Stimulated activated CD8-positive, alpha-beta memory T cell treated with anti-CD3 and anti-CD28 coated beads, Interleukin-7, amount 100 ng/mL, for 24 hours (primary cell): ENCODE measurements at places on chromosomes 16 and 17.
A peak's percentile ranks its signal among the peaks of the same experiment; 100 is the strongest.

- no peak for DNase-seq
Measured at GRCh38 chr16:6038941-6039645, 941.5 kb upstream of the EEF2KMT start.

DNA sequence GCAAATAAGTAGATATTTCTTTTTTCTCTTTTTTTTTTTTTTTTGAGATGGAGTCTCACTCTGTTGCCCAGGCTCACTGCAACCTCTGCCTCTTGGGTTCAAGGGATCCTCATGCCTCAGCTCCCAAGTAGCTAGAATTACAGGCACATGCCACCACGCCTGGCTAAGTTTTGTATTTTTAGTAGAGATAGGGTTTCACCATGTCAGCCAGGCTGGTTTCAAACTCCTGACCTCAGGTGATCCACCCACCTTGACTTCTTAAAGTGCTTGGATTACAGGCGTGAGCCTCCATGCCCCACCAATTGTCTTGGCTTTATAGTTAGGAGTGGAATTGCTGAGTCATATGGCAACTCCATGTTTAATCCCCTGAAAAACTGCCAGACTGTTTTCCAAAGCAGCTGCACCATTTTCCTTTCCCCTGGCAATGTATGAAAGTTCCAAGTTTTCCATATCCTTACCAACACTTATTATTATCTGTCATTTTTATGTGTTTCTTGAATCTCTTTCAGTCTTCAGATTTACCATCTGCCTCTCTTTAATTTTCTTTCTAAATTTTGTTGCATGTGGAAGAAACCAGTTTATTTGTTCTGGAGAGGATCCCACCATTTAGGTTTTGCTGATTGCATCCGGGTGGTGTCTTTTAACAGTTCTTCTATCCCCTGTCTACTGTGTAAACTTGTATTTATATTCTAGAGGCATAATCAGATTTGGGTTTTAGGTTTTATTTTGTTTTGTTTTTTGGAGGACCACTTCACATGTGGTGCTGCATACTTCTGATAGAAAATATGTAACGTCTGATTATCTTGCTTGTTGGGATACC is 9.9 kb upstream of the CES3 start:
- DNase-seq: no peak

- no peak for DNase-seq
Measured at GRCh38 chr17:8572764-8573163, 57.8 kb downstream of the MYH10 start.

- DNase-seq: no peak
Measured at GRCh38 chr17:60602871-60603270, 2.9 kb downstream of the PPM1D start.

- no peak for DNase-seq
Measured at GRCh38 chr17:81805707-81806460, 1.9 kb downstream of the GCGR start.

DNA sequence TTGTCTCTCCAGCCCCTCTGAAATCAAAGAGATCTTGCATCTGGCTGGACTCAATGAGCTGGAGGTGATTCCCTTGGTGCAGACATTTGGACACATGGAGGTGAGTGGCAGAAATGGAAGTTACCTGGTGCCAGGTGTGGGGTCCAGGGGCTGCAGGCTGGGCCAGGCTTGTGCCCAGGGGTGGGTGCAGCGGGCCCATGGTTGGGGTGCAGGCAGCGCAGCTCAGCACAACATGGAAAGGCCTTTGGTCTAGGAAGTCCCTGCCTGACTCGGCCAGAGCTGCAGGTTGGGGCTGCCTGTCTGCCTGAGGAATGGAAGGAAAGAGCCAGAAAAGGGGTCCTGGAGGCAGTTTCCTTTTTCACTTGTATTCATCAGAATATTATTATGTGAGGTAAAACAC is 10.2 kb upstream of the OGFOD3 start:
- no peak for DNase-seq

DNA sequence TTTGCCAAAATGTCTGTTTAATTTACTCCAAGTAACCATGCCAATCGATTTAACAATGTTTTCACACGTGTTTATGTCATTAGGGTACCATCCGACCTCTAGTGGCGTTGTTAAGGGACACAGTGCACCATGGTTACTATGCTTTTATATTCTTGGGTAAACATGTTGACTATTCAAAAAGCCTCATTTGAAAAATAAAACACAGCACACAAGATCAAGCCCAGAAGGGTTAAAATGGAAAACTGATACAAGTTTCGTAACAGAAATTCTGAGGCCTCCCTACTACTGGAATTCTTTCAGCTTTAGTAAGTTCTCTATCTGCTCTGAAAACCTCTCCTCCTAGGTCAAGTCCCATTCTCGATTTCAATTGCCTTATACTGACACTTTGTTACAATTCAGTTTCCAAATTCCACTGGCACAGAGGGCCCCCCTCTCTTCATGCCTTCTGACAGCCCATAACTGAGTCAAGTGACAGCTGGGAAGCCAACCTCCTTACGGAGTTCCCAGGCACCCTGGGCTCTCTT is 2.1 kb downstream of the CFAP20 start:
- DNase-seq: no peak

- peak; percentile 16 for DNase-seq
Measured at GRCh38 chr17:33674685-33675084, 381.6 kb upstream of the ASIC2 start.

GRCh38 chr16:53636978-53637377 is 66.7 kb downstream of the RPGRIP1L start:
- no peak for DNase-seq

DNA sequence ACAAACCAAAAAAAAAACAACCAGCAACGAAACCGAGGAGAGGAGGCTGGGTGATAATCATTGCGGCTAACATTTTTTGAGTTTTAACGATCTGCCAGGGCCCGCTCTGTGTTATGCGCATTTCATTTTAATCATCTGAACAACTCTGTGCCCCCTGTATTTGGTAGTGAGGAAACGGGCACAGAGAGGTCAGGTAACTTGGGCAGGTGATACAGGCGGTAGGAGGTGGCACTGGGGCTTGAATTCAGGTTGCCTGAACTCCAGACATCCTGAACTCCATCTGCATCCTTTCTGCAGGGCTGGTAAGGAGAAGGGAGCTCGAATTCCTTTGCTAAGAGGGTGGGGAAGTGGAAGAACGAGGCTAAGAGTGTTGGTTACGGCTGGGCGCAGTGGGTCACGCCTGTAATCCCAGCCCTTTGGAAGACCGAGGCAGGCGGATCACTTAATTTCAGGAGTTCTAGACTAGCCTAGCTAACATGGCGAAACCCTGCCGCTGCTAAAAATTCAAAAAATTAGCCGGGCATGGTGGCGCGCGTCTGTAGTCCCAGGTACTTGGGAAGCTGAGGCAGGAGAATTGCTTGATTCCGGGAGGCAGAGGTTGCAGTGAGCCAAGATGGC is 1.1 kb downstream of the CLUAP1 start:
- DNase-seq: no peak

GRCh38 chr16:50247123-50247905 is 19.0 kb upstream of the ADCY7 start:
- DNase-seq: no peak

DNA sequence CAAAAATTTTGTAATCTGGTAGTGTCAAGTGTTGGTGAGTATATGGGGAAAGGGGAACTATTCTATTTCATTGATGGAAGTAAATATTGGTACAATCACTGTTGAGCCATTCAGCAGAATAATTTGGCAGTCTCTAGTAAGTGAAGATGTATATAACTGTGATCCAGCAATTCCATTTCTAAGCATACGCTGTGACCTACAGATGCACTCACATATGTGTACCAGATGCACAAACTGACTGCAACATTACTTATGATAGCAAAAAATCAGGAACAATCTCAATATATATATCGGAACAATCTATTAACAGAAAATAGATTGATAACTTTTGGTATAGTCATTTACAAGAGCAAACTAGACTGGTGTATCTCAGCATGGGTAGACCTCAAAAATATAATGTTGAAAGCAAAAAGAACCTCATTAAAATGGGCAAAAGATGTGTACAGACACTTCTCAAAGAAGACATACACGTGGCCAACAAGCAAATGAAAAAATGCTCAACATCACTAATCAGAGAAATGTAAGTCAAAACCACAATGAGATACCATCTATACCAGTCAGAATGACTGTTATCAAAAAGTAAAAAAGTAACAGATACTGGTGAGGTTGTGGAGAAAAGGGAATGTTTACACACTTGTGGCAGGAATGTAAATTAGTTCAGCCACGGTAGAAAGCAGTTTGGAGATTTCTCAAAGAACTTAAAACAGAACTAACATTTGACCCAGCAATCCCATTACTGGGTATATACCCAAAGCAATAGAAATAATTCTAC is 20.7 kb downstream of the ADAP2 start:
- DNase-seq: no peak

- DNase-seq: no peak
Measured at GRCh38 chr17:48443712-48444111, 13.7 kb upstream of the SKAP1 start.

GRCh38 chr16:30621765-30622164 is 11.6 kb upstream of the ZNF689 start:
- DNase-seq: no peak

DNA sequence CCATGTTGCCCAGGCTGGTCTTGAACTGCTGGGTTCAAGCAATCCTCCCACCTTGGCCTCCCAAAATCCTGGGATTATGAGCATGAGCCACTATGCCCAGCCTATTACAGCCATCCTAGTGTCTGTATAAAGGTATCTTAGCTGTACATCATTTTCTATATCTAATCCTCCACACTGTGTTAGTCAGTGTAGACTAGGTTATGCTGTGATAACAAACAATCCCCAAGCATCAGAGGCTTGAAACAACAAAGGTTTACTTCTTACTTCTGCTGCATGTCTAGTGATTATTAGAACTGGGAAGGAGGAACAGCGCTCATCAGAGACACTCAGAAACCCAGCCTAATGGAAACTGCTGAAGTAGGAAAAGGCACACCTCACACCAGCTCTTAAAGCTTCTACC is 68.1 kb downstream of the ERCC4 start:
- DNase-seq: no peak

GRCh38 chr17:55124730-55125360 is 139.9 kb upstream of the HLF start:
- no peak for DNase-seq

GRCh38 chr16:31428279-31428597 is at the start of gene COX6A2:
Gene COX6A2, minus strand, starts transcription at chr16:31428360. Its CDS starts 35 bp downstream, at chr16:31428325.
- no peak for DNase-seq

GRCh38 chr17:31582151-31582907 is 190.9 kb downstream of the RAB11FIP4 start:
- no peak for DNase-seq

DNA sequence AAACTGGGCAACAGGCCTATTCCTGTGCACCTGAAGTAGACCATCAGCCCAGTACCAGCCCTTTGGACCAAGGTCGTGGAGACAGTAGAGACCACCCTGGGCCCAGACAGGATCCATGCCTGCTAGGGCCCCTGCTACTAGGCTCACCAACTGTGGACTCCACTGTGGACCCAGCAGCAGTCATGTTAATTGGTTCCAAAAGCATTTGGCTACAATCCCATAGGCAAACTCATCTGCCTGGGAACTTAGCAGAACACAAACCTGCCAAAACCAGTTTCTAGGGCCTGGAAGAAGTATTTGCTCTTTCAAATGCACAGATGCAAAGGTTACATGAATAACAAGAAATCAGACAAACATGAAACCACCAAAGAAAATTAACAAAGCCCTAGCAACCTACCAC is 53.1 kb downstream of the ACSM2A start:
- no peak for DNase-seq

- DNase-seq: no peak
Measured at GRCh38 chr17:6703751-6704150, 9.4 kb downstream of the SLC13A5 start.

DNA sequence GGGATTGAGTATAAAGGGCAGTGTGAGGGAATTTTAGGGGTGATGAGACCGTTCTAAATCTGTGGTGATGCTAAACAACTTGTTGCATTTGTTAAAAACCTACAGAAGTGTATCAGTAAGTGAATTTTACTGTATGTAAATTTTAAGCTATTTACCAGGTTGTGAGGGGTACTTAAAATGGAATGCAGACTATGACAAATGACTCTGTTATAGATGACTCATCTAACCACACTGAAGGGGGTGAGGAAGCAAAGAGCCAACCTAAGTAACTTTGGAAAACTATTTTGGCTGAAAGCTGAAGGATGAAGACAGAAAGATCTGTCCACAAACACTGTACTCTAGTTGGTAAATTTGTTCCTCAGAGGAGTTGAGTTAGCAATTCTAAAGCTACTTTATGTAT is 5.3 kb upstream of the MKS1 start:
- DNase-seq: no peak

- no peak for DNase-seq
Measured at GRCh38 chr16:18039931-18040330, 296.6 kb downstream of the NPIPA8 start.

DNA sequence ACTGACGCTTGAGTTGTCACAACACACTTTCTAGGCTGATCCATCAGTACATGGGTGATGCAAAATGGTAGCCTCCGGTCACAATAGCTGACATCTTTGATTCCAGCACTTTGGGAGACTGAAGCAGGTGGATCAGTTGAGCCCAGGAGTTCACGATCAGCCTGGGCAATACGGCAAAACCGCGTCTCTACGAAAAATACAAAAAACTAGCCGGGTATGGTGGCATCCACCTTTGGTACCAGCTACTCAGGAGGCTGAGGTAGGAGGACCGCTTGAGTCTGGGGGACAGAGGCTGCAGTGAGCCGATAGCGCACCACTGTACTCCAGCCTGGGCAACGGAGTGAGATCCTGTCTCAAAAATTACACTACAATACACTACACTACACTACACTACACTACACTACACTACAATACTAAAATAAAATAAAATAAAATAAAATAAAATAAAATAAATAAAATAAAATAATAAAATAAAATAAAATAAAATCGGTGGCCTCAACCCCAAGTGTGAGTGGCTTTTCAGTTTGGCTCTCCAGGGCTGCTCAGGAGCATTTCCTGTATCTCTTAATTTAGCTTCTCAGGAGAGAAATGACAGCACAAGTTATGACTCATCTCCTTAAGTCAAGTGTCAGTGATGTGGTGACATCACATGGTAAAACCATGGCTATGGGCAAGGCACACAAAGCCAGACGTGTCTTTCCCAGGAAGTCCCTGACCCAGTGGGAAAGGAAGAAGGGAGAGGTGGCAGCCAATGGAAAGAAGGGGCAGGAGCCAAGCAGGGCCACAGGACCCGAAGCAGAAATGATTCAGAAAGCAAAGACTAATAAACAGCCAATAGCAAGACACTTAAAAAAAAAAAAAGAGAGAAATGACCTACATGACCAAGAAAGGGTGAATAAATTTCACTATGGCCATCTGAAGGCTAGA is 75.3 kb upstream of the TBC1D3K start:
- no peak for DNase-seq

GRCh38 chr17:31327534-31328159 is 6.2 kb upstream of the EVI2A start:
- DNase-seq: no peak

DNA sequence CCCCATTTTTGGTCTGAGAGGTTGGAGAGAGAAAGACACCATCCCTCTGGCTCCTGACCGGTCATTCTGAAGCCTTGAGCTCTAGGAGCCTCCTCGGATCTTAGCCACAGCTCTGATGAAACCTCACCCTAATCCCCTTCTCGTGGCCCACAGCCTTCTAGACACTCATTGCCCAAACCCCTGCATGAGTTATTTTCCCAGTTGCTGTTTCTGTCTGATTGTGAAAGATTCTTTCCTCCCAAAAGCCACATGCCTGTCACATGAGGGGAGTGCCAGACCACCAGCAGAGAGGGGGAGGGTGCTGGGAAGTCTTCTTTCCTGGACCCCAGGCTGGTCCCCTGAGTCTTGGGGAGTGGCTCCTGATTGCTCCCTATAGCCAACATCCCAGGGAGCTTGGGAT is 17.6 kb upstream of the ABR start:
- DNase-seq: no peak

- DNase-seq: no peak
Measured at GRCh38 chr17:7497228-7497627, 13.1 kb downstream of the POLR2A start.
